ENCODE measurements at places on chromosomes 7 and 10. TPM values are rescaled to one million over a fixed set of nuclear protein-coding genes. Genes with fewer than 3 reads are reported as not detected.

The GPR26 gene
- not detected for total RNA-seq

The SAP25 gene
- total RNA-seq = 13.5 TPM

The OR9A2 gene
- total RNA-seq = 0.42 TPM

The CALU gene
- 193 TPM for total RNA-seq

The NRP1 gene
- 51.2 TPM for total RNA-seq

The PTPRZ1 gene
- 3.4 TPM for total RNA-seq

The GDF2 gene
- total RNA-seq = not detected

The CALHM3 gene
- total RNA-seq = not detected

The CHN2 gene
- total RNA-seq = 8.0 TPM

The NEUROD6 gene
- total RNA-seq = not detected

The RAPGEF5 gene
- 6.1 TPM for total RNA-seq

The GARIN1A gene
- total RNA-seq = 4.1 TPM

- no peak for DNase-seq
Observed at GRCh38 chr7:646487-646886, 80.0 kb upstream of the DNAAF5 start.

DNA sequence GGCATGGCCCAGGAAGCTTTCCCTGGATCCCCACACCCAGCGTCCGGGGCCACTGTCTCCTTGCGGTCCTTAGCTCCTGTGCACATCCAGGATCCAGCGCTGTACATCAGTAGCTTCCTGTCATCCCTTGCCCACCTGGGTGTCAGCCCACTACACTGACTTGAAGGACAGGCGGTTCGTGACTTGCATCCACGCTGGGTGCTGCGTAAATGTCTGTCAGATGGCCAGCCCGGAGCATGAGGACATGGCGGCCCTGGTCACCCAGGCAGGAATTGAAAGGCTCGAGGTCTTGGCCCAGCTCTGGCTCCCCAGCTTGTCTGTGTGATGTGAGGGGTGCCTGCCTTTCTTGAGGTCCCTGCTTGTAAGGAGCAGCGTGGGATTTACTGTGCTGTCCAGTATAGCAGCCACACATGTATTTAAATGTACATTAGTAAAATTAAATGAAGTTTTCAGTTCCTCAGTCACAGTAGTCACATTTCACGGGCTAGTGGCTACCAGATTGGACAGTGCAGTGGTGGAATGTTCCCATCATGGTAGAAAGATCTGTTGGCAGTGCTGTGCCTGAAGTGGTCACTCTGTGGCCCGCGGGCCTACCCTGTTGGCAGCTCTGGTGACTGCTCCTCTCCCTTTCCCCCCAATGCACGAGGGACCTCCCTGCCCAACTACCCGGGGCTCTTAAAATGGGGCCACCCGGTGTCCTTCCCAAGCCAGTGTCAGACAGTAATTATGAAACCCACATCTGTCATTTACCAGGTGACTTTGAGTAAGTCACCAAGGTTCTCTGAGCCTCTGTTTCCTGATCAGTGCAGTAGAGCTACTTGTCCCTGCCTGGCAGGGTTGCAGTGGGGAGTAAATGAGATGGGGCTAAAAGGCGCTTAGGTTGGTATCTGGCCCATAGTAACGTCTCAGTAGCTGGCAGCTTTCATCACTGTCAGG, 97.8 kb upstream of the PPIF start:
- DNase-seq = no peak

GRCh38 chr7:135389971-135390370, 119.9 kb downstream of the CNOT4 start:
- no peak for DNase-seq

DNA sequence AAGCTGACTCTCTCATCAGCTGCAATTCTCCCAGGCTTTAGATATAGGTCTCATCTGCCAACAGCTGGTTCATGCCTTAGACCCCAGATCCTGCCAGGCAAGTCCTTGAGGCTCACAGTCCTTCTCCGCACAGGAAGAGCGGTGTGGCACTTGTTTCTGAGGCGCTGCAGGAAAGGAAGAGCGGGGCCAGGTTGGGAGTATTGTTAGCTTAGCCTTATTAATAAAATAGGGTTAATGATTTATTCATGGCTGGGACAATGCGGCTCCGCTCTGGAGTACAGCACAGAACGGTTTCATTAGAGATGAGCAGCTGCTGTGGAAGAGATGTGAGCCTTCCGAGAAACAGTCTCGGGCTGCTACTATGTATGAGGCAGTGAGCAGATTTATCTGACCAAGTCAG, 78.1 kb downstream of the FZD1 start:
- DNase-seq = no peak

GRCh38 chr10:124628676-124629021, 115.5 kb downstream of the FAM53B start:
- no peak for DNase-seq

GRCh38 chr7:93715234-93715633, 140.7 kb upstream of the CALCR start:
- no peak for DNase-seq

DNA sequence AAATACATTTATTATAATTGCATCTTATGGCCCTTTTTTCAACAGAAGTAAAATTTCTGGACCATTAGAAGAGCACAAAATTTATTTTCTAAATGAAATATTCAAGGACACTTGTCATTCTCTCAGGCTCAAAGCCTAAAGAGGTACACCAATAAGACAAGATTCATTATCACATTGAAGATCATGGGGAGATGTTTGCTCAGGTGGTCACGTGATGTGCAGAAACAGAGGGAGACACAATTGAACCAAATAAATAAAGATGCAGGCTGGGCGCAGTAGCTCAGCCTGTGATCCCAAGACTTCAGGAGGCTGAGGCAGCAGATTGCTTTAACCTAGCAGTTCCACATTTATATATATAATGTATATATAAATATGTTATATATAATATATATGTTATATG, 53.2 kb upstream of the TMEM254 start:
- no peak for DNase-seq

DNA sequence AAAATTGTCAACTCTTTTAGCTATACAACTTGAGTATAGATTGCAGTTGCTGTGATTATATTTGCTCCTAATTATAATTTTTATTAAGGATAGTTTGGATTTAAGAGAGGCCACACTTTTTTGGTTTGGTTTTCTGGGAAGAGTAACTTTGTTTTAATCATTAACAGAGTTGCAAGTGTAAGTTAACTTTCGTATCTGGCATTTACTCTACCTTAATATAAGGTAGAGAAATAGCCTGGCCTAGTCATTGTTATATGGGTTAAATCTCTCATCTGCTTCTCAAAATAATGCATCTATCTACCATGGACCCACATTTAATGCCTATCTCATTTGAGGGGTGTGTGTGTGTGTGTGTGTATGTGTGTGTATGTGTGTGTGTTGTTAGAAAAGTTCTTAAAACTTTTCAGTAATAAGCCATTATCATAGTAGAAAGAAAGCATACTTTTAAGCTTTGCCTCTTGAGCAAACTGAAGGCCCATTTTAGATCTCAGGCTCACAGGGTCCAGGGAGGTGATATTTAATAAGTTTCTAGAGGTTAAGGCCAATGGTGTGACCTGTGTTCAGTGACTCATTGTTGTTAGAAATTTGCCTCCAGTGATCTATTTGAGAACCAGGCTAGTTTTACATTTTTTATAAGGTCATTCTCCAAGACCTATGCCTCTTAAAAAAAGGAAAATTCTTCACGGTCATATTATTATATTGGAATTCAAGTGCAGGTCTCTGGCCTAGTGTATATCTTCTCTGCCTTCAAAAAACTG, 10.9 kb upstream of the TEX47 start:
- DNase-seq = no peak

- DNase-seq = peak; percentile 72
Observed at GRCh38 chr7:35253710-35254495, at the start of gene TBX20. Gene TBX20, minus strand, starts transcription at chr7:35254100. Its CDS starts 480 bp downstream, at chr7:35253620.

DNA sequence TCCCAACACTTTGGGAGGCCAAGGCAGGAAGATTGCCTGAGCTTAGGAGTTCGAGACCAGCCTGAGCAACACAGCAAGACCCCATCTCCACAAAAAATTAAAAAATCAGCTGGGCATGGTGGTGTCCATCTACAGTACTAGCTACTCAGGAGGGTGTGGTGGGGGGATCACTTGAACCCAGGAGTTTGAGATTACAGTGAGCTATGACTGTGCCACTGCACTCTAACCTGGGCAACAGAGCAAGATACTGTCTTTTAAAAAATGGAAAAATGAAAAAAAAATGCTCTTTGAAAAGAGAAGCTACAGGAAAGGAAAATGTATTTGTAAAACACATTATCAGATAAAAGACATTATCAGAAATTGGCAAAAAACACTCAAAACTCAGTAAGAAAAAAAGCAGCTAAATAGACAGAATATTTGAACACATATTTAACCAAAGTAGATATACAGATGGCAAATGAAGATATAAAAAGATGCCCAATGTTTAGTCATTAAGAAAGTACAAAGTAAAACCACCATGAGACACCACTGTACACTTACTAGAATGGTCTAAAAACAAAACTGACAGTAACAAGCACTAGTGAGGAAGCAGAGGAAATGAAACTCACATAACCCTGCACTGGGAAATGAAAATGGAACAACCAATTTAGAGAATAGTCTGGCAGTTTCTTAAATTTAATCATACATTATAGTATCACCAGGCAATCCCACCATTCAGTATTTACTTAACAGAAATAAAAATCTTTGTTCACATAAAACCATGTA, 40.5 kb downstream of the NRBF2 start:
- no peak for DNase-seq

DNA sequence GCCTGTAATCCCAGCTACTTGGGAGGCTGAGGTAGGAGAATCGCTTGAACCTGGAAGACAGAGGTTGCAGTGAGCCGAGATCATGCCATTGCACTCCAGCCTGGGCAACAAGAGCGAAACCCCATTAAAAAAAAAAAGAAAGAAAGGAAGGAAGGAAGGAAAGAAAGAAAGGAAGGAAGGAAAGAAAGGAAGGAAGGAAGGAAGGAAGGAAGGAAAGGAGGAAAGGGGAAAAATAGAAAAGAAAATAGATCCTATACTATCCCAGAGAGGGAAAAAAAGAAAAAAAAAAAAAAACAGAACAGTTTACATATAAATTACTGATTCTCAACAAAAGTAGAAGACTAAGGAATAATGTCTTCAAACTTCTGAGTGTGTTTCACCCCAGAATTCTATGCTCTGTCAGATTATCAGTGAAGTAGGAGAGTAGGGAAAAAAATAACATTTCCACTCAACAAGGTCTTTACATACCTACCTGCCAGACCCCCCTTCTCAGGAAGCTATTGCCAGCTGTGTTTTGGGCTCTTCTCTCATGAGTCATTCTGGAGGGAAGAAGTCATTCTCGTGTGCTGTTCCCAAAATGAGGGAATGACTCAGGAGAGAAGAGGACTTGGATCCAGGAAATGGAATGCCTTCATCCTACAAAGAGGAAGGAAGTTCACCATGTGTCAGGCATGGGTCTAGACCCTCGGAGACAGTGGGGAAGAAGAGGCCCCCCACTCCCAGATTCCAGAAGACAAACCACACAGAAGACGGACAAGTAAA, 20.9 kb downstream of the RGS10 start:
- DNase-seq = no peak

DNA sequence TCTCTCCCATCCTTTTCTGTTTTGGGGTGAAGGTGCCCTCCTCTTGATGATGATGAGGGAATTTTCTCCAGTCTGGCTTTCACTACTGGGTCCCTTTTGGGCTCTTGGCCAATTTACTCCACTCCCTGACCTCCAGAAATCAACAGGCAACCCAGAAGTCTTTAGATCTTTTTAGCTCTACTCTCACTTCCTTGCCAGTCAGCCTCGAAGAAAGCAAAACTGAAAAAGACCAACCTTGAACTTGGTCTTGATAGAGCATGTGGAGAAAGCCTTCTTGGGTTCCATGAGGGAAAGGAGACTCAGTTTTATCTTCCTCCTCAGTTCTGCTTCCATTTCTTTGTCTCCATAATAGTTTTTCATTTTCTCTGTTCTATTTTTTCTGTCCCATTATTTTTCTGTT, 91.4 kb upstream of the NPVF start:
- no peak for DNase-seq

- DNase-seq = no peak
Observed at GRCh38 chr10:69831231-69831855, 29.6 kb downstream of the COL13A1 start.

DNA sequence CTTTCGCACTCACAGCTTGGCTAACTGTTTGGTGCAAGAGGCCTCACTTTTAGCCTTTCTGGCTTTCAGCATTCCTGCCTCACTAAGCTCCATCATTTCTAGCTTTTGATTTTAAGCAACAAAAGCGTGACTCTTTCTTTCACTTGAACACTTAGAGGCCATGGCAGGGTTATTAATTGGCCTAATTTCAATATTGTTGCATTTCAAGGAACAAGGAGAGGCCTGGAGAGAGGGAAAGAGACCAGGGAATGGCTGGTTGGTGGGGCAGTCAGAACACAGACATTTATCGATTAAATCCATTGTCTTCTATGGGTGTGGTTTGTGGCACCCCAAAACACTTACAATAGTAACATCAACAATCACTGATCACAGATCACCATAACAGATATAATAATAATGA, 31.3 kb downstream of the CHST3 start:
- no peak for DNase-seq

GRCh38 chr10:36880898-36881297, 244.5 kb upstream of the ANKRD30A start:
- no peak for DNase-seq

DNA sequence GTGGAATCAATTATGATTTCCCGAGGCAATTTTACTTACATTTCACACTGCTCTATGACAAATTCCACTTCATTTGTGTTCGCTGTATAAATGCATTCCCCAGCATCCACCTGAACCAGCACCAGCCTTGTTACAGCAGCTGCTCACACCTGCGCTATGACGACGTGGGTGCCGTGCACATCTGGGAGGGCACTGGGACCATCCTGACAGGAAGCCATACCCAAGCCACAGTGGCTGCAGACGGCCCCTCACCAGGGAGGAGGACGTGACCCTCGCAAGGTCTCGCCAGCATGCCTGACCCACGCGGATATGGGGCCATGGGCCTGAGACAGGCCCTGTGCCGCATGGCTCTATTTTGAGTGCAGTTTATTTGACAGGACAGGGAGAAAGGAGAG, 201.3 kb downstream of the MAD1L1 start:
- DNase-seq = peak; percentile 7

GRCh38 chr7:104627516-104627915, 299.1 kb downstream of the LHFPL3 start:
- peak; percentile 25 for DNase-seq

- DNase-seq = no peak
Observed at GRCh38 chr10:15067154-15067553, 21.4 kb downstream of the ACBD7 start.

DNA sequence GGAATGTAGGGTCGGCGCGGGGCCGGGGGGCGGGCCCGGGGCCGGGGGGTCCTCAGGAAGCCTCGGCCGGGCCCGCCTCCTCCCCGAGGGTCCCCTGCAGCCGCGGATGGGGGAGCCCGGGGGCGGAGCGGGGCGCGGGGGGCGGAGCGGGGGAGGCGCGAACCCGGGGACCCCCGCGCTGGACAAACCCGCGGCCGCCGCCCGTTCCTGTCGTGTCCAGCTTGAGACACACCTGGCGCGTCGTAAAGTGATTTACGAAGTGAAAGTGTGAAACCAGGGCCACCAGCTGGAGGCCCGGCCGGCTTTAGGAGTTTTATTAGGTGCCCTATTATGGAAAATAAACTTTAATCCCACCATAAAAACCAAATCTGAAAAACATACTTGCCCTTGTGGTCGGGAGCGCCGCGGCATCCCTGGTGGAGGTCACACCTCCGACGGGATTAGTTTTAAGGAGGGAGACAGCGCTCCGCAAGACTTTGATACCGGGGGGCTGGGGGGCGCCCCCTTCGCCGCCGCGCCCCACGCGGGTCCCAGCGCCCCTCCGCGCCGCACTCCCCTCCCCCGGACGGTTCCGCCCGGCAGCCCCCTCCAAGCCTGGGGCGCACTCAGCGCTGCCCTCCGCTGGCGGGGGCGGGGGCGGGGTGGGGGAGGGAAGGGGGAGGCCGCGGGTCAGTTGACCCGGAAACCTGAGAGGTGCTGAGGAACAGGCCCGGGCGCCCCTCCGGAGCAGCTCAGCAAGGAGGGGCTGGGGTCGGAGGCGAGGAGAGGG, 10.3 kb downstream of the MNX1 start:
- DNase-seq = no peak
